ENCODE measurements at places on chromosomes 4 and X.

GRCh38 chr4:10200869-10201268, 84.3 kb upstream of the WDR1 start:
- no peak for DNase-seq

DNA sequence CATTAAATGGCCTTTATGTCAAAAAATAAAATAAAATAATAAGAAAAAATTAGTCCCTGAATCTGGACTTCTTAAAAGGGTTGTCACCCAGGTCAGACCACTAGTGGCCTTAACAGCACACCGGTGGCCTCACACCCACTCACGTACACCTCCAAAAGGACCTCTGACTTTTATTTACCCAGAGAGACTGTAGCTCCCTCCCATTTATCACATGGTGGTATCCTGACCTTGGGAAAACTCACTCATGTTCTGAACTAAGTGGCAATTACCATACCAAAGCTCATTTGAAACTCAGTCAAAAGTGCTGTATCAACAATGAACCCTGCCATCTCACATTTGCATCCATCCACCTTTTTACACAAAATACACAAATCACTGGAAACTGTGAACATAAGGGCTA, 53.1 kb upstream of the MAP3K15 start:
- DNase-seq, result no peak

DNA sequence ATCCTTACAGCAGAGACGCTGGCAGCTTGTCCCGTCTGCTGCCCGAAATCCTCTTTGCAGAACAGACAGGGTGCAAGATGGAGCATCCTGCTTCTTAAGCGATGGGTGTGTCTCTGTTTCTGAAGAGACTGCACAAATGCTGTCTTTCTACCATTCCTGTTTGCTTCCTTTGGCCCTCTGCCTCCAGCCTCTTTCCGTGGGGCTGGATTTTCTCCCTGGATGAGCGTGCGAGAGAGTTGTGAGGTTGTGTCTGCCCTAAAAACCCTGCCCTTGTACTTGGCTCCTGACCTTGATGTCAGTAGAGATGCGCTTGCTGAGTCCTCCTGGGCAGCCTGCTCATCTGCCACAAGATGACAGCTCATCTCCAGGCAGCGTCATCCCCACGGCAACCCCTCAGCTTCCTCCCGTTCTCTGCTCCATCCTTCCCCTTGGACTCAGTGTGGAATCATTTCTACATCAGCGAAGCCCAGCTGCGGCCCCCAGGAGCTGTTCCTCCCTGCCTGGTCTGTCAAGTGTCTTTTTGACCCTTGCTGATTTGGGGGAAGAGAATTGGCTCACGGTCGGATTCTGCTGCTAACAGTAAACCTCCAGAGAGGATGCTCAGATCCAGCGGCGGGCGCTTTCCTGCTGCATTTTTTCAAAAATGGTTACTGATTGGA, 246.2 kb downstream of the ASMT start:
- DNase-seq, result no peak

GRCh38 chrX:153902385-153902784, 2.1 kb upstream of the AVPR2 start:
- DNase-seq, result no peak

DNA sequence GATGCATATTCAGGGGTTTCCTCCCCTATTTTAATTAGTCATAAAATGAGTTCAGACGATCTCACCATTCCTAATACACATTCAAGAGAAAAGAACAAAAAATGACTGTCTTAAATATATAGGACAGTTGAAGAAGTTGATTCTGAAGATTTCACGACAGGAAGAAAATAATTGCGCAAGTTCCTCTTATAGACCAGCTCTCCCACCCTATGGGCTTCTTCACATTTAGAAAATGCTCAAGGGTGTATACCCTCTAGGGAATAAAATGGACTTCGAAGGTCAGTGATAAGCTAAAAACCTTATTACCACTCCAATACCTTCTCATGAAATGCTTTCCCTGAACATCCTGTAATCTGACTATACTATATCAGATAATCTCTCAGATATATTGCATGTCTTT, 149.2 kb upstream of the TEX13C start:
- DNase-seq, result no peak

Data from C1 segment of cervical spinal cord (tissue), 14 donors.